Activated naive CD4-positive, alpha-beta T cell treated with anti-CD3 and anti-CD28 coated beads for 36 hours (primary cell): ENCODE measurements at places on chromosomes 7 and 10.

DNA sequence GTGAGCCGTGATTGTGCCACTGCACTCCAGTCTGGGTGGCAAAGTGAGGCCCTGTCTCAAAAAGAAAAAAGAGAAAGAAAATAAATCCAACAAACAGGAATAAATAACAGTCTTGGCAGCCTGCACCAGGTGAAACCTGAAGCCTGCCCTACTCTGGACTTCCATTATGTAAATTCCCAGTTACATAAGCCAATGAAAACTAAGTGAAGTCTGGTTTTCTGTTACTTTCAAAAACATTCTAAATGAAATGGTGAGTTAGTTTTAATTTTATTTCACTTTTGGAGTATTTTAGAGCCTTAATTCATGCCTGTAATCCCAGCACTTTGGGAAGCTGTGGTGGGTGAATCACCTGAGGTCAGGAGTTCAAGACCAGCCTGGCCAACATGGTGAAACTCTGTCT is 22.5 kb upstream of the HIBADH start:
- no peak for DNase-seq

DNA sequence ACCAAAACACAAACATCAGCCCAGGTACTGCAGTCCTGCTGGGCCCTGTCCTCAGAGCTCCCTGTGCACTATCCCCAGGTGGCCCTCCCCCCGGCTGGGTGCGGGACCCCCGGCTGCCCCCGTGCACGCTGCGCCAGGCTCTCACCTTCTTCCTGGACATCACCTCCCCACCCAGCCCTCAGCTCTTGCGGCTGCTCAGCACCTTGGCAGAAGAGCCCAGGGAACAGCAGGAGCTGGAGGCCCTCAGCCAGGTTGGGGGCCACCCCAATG is 14.3 kb downstream of the ATG9B start:
- no peak for DNase-seq

- DNase-seq = no peak
Measured at GRCh38 chr7:82528577-82529310, 85.2 kb upstream of the CACNA2D1 start.

GRCh38 chr10:105585171-105585570 is 944.1 kb downstream of the SORCS3 start:
- no peak for DNase-seq

GRCh38 chr10:73876157-73876556 is 1.8 kb upstream of the CAMK2G start:
- DNase-seq = no peak

DNA sequence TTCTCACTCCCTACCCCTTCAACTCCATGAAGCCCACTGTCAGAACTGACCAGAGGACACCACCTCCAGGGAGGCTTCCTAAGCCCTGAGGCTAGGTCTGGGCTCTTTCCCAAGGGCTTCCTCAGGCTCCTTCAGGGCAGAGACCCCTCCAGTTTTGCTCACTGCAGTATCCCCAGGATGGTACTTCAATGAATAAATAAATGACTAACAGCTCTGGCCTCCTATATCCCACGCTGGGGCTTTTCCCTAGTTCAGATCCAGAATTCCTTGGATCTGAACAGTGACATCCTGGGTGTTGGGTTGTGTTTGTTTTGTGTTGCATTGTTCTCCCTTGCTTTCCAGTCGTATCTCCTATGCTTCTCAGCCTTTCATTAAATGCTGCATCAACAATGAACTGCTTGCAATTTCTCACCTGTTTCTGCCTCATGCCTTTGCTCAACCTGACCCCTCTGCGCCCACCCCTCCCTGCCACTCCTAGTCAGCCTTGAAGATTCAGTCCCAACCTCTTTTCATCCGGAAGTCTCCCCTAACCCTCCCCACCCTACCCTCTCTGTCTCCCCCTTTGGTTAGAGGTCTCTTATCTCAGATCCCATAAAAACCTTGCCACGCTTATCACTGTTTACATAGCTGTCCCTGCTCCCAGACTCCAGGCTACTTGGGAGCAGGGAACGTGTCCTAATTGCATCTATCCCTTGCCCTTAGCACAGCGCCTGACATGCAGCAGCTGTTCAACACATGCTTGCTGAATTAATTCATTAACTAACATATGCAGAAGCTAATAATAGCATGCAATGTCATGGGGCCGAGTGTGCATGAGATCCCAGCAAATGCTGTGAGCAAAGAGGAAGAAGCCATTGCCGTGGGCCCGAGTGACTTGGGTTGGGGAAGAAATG is 41.7 kb downstream of the PPP1R3C start:
- DNase-seq = no peak

GRCh38 chr7:154474903-154475520 is 422.8 kb downstream of the DPP6 start:
- no peak for DNase-seq

- no peak for DNase-seq
Measured at GRCh38 chr7:380711-381210, 90.8 kb downstream of the FOXL3 start.

DNA sequence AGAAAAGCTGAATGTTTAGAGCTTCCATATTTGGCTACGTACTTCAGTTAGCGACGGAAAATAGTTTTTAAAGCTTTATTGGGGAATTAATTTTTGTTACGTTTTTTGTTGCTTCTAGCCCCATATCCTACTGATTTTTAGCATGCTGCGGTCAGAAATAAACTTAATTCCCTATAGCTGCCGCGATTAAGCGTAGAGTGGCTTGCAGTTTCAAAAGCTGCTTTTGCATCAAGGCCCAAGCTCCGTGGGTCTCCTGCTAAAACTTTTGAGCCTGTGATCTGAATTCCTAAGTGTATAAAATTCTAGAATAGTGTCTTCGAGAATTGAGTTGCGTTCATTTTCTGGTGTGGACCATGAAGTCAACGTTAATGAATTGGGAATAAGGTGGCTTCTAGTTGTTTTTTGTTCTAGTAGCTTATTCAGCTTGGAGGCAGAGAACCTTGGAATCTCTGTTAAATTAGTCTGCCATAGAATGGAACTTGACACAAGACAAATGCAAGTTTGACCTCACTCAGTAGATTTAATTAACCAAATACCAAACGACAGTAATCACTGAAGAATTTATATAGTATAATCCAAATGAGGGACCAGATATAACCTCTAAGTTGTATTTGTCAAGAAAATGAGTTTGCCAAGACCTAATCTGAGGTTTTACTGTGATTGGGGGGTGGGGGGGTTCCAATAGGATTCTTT is 977 bp downstream of the CALU start:
- DNase-seq = no peak

DNA sequence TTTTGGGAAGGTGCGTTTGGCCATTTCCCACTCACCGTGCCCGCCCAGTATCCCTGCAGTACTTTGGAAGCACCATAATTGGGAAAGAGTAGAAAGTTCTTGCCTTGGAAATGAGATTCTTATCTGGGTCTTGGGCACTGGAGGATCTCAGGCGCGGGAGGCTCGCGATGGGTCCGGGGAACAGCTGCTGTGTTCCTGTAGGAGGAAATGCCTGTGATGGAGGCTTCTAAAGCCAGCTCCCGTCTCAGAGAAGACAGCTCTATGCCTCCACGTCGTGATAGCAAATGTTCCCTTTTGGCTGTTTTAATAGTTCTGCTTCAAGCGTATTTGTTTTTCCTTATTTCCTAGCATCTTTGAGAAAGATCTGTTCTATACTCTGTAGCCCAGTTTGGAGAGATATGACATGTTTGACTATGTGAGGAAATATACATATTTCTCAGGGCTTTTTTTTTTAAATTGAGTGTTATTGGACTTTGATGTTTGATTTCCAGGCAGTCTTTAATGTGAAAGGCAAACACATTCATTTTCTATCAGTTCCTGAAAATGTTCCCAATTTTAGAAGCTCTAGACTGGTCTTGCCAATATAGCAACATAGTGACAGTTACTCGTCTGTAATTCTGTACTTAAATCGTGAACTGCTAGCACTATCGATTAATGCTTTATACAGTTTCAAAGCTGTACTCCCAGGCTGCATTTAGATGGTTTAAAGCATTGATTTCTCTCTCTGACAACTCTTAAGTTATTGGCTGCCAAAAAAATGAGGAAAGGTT is 280.8 kb downstream of the DPP6 start:
- DNase-seq = no peak

GRCh38 chr7:41110186-41110585 is 592.7 kb downstream of the INHBA start:
- DNase-seq = no peak

DNA sequence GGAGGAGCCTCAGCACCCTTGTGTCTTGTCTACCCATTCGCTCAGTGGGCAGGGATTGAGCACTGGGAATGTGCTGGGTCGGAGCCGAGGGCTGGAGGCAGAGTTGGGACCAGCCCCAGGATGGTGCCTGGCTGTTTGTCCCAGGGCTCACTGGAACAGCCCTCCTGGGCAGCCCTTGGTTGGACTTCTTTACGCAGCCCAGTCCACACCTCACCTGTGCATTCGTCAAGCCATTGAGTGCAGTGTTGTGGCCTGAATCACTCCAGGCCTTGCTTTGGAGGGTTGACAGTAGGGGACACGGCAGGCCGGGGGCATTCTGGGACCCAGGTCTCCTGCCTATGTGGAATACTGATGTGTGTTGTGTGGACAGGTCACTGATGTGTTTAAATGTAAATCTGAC is 229.6 kb downstream of the MGMT start:
- no peak for DNase-seq

DNA sequence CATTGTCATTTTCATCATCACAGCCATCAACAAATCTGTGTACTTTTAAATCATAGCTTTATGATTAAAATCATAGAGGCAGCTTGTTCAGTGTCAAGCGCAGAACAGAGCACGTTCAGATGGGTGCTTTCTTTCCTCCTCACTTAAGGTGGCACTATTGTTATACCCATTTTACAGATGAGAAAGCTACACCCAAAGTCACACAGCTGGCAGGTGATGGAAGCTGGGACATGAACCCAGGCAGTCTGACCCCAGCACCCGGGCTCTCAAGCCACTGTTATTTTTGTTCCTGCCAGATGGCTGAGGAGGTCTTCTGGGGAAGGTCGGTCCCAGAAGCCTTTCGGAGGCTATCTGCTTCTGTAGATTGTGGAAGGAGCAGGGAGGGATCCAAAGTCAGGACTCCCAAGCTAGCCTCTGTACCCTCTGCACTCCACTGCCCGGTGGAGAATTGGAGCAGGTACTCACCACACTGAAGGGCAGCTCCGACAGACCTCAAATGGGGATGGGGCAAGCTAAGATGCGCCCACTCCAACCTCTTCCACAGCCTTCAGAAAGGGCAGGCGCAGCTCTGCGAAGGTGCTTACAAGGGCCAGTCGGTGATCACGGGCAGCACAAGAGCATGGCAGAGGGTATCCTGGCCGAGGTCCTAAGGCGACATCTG is 610 bp downstream of the AVPI1 start:
- peak; percentile 38 for DNase-seq

- DNase-seq = no peak
Measured at GRCh38 chr7:106456329-106456728, 171.5 kb upstream of the NAMPT start.

- no peak for DNase-seq
Measured at GRCh38 chr7:158237672-158238335, 349.8 kb downstream of the PTPRN2 start.

- no peak for DNase-seq
Measured at GRCh38 chr7:80636709-80637108, 1.7 kb upstream of the CD36 start.

GRCh38 chr7:949021-949934 is 5.2 kb downstream of the ADAP1 start:
- DNase-seq = no peak

- no peak for DNase-seq
Measured at GRCh38 chr10:19299645-19300044, 251.0 kb downstream of the MALRD1 start.

GRCh38 chr7:96076350-96076707 is 245.6 kb downstream of the SLC25A13 start:
- DNase-seq = no peak

DNA sequence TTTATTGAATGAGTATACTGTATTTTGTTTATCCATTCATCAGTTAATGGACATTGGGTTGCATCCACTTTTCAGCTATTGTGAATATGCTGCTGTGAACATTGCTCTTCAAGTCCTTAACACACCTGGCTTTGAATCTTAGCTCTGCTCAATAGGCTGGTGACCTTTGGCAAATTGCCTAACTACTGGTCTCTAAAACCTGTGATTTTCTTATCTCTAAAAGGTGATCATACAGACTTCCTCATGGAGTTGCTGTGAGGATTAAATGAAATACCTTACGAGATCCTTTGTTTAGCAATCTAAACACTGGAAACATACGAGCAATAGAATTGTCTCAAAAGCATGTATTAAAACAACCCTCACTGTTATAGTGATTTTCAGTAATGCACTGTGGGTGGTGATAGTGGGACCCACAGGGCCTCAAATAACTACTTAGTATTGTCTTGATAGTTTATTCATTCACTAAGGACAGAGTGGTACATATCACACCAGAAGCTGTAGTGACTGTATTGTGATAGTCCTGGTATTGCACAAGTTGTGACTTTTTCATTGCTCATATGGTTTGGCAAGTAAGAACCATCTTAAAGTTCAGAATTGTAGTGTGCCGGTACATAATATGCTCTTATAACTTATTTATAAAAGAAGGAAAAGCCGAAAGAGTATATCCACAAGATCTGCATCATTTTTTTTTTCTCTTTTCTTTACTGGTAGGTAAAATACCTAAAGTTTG is 257.6 kb downstream of the EXOC4 start:
- no peak for DNase-seq

- DNase-seq = no peak
Measured at GRCh38 chr7:121832347-121832746, 40.6 kb upstream of the PTPRZ1 start.

- no peak for DNase-seq
Measured at GRCh38 chr10:5023177-5023805, 19.6 kb upstream of the AKR1C2 start.

DNA sequence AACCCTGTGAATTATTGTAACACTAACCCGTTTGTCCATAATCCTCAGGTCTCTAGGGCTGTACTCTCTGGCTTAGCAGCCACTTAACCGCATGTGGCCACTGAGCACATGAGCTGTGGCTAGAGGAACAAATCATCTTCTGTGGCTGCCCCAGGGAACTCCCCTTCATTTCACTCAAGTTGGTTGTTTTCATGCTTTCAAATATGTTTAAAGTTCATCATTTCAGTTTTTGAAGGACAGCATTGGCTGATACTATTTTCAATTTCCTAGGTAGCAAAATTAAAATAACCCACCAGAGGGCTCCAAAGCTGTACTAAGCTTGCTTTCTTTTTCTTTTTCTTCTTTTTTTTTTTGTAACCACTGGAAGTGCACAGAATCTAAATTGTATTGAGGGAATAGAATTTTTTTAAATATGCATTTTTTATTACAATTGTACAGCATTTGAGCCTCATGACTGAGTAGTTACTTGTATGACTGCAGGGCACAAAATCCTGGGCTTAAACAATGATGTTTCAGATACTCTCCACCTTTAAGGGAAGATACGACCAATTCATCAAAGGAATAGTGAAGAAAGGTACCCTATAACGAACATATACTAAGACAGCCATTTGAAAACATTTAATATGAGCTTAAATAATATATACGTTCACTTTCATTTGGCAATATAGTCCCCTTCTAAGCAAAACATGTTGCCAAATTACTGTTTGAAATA is 38.6 kb downstream of the MRC1 start:
- no peak for DNase-seq

GRCh38 chr7:149310113-149310836 is 48.3 kb downstream of the ZNF783 start:
- DNase-seq = no peak

- no peak for DNase-seq
Measured at GRCh38 chr7:46853451-46853850, 728.5 kb downstream of the TNS3 start.
